ENCODE measurements at places on chromosomes 11 and 22. TPM values are rescaled to one million over a fixed set of nuclear protein-coding genes. Genes with fewer than 3 reads are reported as not detected.

DNA sequence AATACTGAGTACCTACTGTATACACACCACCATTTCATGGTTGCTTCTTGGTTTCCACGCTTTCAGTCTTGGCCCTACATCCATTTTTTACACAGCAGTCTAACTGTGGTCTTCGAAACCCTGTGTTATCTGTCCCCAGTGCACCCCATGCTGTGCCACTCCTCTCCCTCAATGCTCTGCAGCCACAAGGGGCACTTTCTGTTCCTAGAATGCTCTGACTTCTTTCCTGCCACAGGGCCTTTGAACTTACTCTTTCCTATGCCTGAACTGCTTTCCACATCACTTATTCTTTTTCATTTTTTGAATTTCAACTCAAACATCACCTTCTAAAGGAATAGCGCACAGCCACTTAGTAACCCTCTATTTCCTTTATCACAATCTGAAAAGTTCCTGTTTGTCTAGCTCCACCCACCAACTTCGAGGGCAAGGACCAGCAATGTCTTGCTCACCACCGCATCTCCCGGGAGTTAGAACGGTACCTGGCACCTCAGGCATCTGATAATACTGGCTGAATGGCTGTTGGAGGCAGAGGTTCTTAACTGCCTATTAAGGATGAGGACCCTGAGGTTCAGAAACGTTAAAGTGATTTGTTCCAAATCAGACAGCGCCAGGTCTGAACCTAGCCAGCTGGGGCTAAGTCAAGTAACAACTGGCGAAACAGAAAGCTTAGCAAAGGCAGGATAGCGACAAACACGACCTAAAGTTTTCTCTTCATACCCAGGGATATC, 568 bp downstream of the ALG8 start:
- no peak for DNase-seq

DNA sequence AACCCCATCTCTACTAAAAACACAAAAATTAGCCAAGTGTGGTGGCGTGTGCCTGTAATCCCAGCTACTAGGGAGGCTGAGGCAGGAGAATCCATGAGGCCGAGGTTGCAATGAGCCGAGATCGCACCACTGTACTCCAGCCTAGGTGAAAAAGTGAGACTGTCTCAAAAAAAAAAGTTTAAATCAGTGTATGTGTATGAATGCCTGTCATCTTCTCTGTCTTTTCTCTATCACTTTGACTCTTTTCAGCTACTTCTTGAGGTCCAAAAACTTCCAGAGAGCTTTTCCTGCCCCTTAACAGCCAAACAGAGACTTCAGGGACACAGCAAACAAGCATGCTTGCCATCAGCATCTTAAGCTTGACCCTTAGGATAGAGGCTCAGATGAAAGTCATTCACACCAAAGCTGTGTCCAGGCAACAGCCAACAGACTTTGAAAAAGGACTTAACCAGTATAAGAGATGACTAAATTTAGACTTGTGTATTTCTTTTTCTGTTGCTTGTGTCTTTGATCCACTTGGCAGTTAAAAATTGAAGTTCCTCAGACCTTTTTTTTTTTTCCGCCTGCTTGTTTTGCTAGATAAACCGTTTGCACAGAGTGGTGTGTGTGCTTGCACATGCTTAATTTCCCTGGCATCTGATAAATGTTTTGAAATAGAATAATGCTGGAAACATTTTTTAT, 151.9 kb downstream of the DBX1 start:
- no peak for DNase-seq

GRCh38 chr11:116055064-116055463, 550.8 kb upstream of the CADM1 start:
- DNase-seq = no peak

- DNase-seq = no peak
Observed at GRCh38 chr11:10876158-10876557, 18.3 kb upstream of the ZBED5 start.

GRCh38 chr11:26187639-26188038, 144.3 kb upstream of the ANO3 start:
- DNase-seq = no peak

GRCh38 chr11:64803846-64804345, 882 bp upstream of the MAP4K2 start:
- DNase-seq = no peak

SPECC1L gene
- 34.9 TPM for total RNA-seq

CLDN5 gene
- 20.0 TPM for total RNA-seq

- DNase-seq = no peak
Observed at GRCh38 chr22:22123118-22123959, 121.2 kb upstream of the VPREB1 start.

GDPD5 gene
- total RNA-seq = 108 TPM

- DNase-seq = peak; percentile 35
Observed at GRCh38 chr11:789943-790342, at the start of gene CEND1. TSS of gene CEND1 (minus strand) at chr11:790090. CDS start at chr11:788576, 1,514 bp downstream.

DNA sequence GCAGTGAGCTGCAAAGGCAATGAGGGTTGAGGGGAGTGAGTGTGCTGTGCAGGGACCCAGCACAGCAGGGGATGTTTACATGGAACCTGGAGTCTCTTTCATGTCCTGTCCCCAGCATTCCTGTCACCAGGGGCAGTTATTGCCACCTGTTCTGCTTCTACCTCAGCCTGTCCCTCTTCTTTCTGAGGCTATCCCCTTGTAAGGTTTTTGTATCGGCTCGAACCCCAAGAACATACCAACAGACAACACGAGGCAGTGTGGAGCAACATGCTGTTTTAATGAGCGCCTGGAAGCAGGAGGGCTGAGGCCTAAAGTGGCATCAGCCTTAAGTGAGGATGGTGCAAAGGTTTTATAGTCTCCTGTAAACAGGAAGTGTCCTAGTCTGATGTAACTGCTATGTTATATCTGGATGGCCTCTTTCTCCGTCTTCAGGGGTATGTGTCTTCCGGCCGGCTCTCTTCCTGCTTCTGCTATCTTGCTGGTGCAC, 3.9 kb downstream of the SCGB2A2 start:
- no peak for DNase-seq

DNA sequence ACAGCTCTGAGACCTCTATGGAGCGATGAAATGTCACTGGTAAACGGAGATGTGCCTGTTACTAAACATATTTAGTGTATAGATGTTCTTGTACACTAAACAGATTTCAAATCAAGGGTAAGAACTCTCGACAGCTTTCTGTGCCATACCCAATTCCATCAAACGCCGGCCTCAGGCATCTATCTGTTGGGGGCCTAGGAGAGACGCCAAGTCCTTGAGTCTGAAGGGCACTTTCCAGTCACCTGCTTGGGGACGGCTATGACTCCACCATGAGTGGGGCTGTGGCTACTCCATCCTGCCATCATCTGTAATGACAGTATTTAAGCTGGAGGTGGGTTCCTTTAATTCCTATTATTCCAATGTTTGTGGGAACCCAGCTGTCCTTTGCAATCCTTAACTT, 87.8 kb downstream of the SHANK2 start:
- no peak for DNase-seq

GRCh38 chr11:68257477-68258362, 14.1 kb downstream of the C11orf24 start:
- peak; percentile 94 for DNase-seq

DNA sequence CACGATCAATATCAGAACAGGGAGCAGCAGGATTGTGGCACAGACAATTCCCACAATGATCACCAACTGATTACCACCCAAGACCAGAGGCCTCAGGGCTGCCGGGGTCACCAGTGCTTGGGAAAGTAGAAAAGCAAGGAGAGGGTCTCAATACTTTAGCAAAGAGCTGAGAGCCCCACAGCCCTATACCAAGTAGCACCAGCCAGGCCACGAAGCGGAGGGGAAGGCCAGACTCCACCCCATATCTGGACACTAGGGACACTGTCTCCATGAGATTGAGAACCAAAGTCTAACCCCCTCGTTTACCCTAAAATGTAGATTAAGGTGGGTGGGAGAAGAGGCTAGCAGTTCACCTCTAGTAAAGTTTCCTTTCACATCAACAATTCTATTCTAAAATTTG, 24.1 kb upstream of the SCN2B start:
- no peak for DNase-seq

DNA sequence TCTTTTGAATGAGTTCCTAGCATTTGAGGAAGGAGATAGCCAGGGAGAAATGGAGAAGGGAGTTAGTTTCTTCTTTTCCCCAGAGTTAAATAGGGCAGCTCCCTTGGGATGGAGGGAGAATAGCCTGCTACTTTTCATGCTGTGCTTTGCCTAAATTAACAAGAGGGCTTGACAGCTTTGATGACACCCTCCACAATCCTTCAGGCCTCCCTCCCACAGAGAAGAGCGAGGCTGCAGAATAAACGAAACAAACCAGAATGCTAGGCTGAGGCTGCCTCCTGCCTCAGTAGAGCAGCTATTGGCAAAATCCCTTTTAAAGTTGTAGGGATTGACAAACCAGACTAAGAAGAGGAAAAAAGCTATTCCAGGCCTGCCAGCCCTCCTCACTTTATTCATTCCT, 94.6 kb downstream of the C11orf58 start:
- DNase-seq = no peak

ASRGL1 gene
- 0.89 TPM for total RNA-seq

GRCh38 chr22:30802202-30803166, 107.8 kb downstream of the OSBP2 start:
- DNase-seq = peak; percentile 46

GAB4 gene
- not detected for total RNA-seq

GRCh38 chr22:38524429-38524828, 18.3 kb upstream of the DDX17 start:
- no peak for DNase-seq

- no peak for DNase-seq
Observed at GRCh38 chr11:27241311-27242122, 121.5 kb downstream of the CCDC34 start.

GRCh38 chr22:24688256-24688655, 85.3 kb downstream of the GGT1 start:
- DNase-seq = no peak

- no peak for DNase-seq
Observed at GRCh38 chr11:7439746-7440320, 45.5 kb upstream of the OLFML1 start.

- DNase-seq = no peak
Observed at GRCh38 chr22:30561402-30562189, 12.9 kb downstream of the GAL3ST1 start.

- DNase-seq = no peak
Observed at GRCh38 chr11:91790346-91791170, 434.1 kb upstream of the FAT3 start.

DNA sequence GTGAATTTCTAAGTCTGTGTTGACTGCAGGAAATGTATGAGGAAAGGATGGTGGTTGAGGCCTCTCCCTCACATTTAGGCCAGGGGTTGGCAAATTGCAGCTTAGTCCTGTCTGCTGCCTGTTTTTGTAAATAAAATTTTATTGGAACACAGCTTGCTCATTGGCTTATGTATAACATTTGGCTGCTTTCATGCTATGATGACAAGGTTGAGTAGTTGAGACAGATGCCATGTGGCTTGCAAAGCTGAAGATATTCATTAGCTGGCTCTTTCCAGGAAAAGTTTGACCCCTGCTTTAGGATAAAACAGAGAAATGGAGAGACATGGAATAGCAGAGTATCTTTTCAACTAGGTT, 46.2 kb downstream of the BCR start:
- DNase-seq = no peak

GRCh38 chr22:17472932-17473331, 90.4 kb upstream of the SLC25A18 start:
- DNase-seq = no peak

- DNase-seq = no peak
Observed at GRCh38 chr11:82980292-82980691, 78.8 kb downstream of the DDIAS start.
